Keratinocyte (primary cell): ENCODE measurements at places on chromosomes 5 and 9.

GRCh38 chr5:126119887-126120442 lies 303.2 kb upstream of the GRAMD2B start:
- peaks cover 11% of the 10 kb centered on the region for H3K4me1 ChIP-seq
- DNase-seq = no peak
- no peak overlapping the region for H3K4me3 ChIP-seq
- H3K36me3 ChIP-seq = no peaks in the 10 kb centered on the region

DNA sequence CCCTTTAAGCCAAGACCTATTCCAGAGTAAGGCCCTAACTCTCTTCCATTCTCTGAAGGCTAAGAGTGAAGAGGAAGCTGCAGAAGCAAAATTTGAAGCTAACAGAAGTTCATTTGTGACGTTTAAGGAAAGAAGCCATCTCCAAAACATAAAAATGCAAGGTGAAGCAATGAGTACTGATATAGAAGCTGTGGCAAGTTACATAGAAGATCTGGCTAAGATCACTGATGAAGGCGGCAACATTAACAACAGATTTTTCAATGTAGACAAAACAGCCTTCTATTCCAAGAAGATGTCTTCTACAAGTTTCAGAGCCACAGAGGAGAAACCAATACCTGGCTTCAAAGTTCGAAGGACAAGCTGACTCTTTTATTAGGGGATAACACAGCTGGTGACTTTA lies 1143.4 kb downstream of the CDH12 start:
- H3K27me3 ChIP-seq = no peaks in the 10 kb centered on the region
- no peaks in the 10 kb centered on the region for H3K36me3 ChIP-seq
- H3K4me3 ChIP-seq = no peak overlapping the region
- DNase-seq = no peak

- no peak overlapping the region for H3K4me3 ChIP-seq
- no peaks in the 10 kb centered on the region for H3K36me3 ChIP-seq
- H3K27ac ChIP-seq = no peak overlapping the region
- no peak for DNase-seq
- H3K27me3 ChIP-seq = no peaks in the 10 kb centered on the region
Observed at GRCh38 chr5:151224372-151224771, 480 bp upstream of the CCDC69 start.

- no peak overlapping the region for H3K4me3 ChIP-seq
- peaks cover 26% of the 10 kb centered on the region for H3K27me3 ChIP-seq
- H3K4me1 ChIP-seq = peaks cover 20% of the 10 kb centered on the region
- H3K36me3 ChIP-seq = no peaks in the 10 kb centered on the region
Observed at GRCh38 chr9:136325358-136325757, 2.0 kb upstream of the GPSM1 start.

DNA sequence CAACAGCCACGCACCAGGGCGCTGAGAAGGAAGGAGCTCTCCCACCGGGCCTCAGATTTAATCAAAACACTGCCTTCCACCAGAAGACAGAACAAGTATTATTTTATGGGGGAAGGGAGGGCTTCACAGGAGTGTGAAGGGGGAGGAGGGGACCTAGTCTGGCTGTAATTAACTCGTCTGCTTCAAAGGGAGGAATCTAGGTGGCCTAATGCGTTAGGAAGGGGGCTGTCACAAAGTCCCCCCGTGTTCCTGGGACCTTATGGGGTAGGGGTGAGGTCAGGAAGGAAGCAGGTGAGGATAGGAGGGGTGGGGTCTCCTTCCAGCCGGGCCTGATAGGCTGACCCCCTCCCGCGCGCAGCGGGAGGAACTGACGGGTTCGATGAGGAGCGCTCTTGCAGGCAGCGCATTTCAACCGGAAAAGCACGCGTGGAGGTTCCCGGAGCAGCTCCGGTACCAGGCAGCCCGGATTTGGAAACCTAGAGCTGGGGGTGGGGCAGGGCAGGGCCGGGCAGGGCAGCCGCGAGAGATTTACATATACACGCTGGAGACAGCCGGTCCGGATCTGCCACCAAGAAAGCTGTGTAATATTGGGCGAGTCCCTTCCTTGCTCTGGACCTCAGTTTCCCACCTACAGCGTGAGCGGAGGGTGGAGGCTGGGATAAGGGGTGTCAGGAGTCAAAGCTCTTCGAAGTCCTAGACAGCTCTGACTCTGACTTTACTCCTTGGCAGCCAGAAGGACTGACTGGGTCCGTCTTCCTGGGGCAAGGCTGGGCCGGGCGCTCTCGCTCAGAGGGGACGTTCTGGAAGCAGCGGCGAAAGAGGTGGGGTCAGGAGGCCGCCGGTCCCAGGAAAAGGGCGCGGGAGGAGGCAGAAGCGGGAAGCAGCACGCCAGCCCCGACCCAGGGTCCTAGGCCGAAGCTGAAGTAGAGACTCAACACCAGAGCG lies 1.8 kb downstream of the SHB start:
- no peaks in the 10 kb centered on the region for H3K27me3 ChIP-seq
- peaks cover 1% of the 10 kb centered on the region for H3K36me3 ChIP-seq
- peak overlapping the region; percentile 81 for H3K4me3 ChIP-seq
- peak overlapping the region; percentile 61 for H3K27ac ChIP-seq
- peaks cover 27% of the 10 kb centered on the region for H3K4me1 ChIP-seq

GRCh38 chr5:169298193-169298592 lies 2.7 kb downstream of the SLIT3 start:
- H3K36me3 ChIP-seq = no peaks in the 10 kb centered on the region
- H3K27ac ChIP-seq = no peak overlapping the region
- H3K4me1 ChIP-seq = peaks cover 21% of the 10 kb centered on the region
- no peak overlapping the region for H3K4me3 ChIP-seq
- peaks cover 7% of the 10 kb centered on the region for H3K27me3 ChIP-seq
- no peak for DNase-seq

GRCh38 chr5:122699201-122699600 lies 75.7 kb upstream of the SNX2 start:
- no peaks in the 10 kb centered on the region for H3K4me1 ChIP-seq
- H3K27me3 ChIP-seq = no peaks in the 10 kb centered on the region
- DNase-seq = no peak
- no peaks in the 10 kb centered on the region for H3K36me3 ChIP-seq
- H3K4me3 ChIP-seq = no peak overlapping the region
